Calu3 (cell line): ENCODE measurements at places on chromosomes 7 and 10. TPM values are rescaled to one million over a fixed set of nuclear protein-coding genes. Genes with fewer than 3 reads are reported as not detected.

Gene LIPJ
- not detected in 2 replicates for total RNA-seq

Gene PRKCQ
- 0.73 and 1.1 TPM in 2 replicates for total RNA-seq

Gene CRHR2
- total RNA-seq, result not detected in 2 replicates

Gene FOXL3
- total RNA-seq, result not detected in 2 replicates

Gene SGPL1
- 75.8 and 84.6 TPM in 2 replicates for total RNA-seq

Gene CNPY1
- total RNA-seq, result not detected in 2 replicates

Gene WEE2
- total RNA-seq, result not detected in 2 replicates
